ENCODE measurements at places on chromosomes 7 and 10.

- DNase-seq = no peak
These were observed 275.5 kb downstream of the FGFR2 start for GRCh38 chr10:121322776-121323175.

GRCh38 chr7:143145-143751 is 49.1 kb upstream of the FAM20C start:
- no peak for DNase-seq

- DNase-seq = no peak
These were observed 31.1 kb upstream of the RHEB start for GRCh38 chr7:151550656-151551286.

GRCh38 chr7:106947244-106947728 is 82.2 kb downstream of the PIK3CG start:
- DNase-seq = peak; percentile 58

DNA sequence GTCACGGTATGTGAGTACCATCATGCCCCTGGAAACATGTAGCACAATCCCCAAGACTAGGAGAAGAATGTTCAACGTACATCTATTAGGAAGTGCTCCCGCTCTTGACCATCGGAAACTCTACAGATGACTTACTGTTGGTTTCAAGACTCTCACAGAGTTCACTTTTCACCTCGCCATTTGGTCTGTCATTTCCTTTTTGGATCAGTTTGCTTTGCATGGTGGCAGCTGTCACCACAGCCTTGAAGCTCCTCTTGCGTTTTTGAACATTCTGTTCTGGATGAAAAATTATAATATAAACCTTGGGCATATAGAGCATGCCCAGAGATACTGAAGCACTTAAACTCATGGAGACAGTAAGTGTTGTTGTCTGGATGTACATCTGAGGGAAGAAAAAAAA is 806.8 kb downstream of the GRM8 start:
- DNase-seq = no peak

GRCh38 chr7:17307558-17307957 is 9.1 kb downstream of the AHR start:
- DNase-seq = no peak

DNA sequence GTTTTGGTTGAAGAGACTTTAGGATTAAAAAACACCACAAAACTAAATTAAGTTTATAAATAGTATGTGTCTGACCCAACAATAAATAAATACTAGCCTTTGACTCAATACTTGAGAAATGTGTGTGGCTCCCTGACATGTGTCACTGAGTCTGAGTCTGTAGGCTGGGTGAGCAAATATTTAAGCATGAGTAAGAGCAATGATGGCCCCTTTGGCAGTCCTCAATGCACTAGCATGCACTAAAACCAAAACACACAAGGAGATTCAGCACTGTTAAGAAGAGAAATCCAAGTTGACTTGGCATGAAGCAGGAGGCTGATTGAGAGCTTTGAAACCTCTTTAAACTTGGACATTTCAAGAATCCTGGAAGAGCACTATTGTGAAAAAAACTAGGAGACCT is 37.1 kb downstream of the CCDC71L start:
- DNase-seq = no peak

DNA sequence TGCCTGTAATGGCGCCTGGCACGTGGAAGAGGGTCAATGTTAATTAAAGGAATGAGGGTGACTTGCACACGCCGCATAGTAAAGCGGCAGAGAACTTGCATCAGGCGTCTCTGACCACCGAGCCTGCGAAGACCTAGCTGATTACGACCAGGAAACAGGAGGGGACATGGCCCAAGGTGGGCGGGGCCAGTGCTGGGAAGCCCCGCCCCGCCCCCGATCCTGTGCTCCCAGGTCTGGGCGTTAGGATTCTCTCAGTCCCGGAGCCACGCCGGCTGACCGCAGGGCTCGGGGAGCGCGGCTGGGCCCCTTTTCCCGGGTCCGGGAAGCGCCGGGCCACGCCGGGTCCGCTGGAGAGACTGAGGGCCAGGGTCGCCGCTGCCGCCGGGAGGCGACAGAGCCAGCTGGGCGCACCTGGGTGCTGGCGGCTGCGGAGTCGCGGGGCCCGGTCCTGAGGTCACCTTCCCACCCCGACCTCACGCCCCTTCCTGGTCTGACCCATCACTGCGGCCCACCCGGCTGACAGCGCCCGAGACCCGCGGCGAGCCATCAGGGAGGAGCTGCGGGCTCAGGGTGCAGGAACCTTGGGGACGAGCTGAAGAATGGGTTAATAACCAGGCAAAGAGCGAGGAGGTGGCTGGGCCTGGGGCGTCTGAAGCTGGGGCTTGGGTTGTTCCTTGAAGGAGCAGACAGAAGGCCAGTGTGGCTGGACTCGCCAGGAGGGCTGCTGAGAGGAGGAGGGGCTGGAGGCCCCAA is 23.0 kb upstream of the GRID1 start:
- DNase-seq = no peak

DNA sequence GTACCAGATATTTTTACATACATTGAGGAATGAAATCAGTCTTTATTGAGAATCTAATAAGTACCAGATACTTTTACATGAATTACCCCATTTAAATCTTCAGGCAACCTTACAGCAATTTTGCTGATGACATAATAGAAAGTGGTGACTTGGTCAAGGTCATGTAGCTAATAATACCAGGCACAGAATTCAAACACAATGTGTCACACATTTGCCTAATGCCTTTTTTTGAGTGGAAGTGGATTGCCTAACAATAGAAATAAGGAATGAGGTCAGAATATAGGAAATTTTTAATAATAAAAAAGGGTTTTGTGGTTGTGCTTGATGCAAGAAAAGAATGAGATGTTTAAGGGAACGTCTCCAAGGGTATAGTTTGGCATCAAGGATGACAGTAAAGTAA is 466.6 kb upstream of the IGFBP3 start:
- DNase-seq = no peak

- no peak for DNase-seq
These were observed 178.0 kb downstream of the JCAD start for GRCh38 chr10:29881336-29881771.

DNA sequence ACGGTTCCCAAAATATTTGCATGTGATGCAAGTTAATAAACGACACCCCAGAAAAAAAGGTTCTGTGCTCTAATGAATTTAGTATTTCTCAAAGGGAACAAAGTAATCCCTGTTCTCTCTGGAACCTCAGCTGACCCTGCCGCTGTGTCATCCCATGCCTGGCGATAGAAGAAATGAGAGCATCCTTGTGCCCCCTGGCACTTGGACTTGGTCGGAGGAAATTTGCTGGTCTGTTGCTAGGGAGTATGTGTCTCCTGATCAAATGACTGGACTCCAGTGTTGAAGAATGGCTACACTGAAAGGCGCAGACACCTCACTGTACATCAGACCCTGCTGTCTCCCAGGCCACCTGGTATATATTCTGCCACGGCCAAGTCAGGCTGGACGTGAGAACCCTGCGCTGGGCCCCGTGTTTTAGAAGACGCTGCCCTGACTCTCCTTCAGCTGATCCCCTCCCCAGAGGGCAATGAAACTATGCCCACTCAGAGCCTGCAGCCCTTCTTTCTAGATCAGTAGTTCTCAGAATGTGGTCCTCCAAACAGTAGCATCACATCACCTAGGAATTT is 67.2 kb downstream of the THNSL1 start:
- DNase-seq = no peak

DNA sequence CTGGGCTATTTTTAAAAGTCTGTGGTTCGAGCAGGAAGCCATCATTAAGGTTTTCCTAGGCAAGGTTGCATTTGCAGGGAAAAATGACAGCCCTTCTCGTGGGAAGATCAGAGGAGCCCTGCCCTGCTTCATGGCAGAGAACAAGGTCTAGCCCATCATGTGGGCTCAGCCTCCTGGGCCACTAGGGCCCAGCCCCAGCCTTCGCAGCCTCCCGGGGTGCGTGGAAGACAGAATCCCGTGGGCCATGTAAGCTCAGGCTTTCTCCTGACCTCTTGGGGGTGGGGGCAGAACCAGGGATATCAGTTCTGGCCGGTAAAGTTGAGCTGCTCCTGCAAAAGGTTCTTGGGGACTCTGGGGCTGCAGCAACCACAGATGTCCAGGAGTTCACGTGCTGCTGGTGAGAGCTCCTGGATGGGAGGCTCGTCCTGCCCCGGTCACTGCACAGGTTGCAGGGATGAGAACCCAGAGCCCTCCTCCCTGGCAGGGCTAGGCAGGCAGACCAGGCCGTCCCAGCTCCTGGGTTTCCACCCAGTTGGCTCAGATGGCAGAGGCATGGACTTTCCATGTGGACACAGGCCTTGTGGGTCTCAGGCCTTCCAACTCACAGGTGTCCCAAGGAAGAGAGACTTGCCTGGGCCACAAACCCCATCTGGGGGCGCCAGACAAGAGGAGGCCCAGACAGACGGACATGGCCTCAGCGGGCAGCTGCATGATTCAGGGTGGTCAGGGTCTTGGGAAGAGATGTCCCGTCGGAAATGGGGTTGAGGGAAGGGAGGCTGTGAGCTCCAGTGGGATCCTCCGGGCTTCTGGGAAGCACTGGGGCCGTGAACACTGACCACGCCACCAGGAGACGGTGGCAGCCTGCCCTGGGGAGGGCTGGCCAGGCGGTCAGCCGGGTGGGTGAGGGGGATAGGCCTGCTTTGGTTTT is 126.2 kb downstream of the NEURL1 start:
- DNase-seq = no peak

DNA sequence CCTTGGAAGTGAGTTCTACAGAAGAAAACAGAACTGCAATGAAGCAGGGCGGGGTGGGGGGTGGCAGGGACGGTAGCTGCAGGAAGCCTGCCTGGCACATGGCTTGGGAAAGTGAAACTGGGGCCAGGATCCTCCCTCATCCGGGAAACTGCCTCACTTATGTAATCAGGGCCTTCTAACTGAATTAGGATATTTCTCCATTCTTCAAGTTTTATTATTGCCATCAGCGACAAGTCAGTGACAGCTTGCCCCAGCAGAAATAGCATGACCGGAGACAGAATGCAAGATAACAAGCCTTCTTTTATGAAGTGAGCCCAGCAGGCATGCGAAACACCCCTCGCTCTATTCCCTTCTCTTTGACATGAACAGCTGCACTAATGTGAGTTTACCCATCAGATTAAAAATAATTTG is 77.5 kb upstream of the CACUL1 start:
- DNase-seq = no peak

DNA sequence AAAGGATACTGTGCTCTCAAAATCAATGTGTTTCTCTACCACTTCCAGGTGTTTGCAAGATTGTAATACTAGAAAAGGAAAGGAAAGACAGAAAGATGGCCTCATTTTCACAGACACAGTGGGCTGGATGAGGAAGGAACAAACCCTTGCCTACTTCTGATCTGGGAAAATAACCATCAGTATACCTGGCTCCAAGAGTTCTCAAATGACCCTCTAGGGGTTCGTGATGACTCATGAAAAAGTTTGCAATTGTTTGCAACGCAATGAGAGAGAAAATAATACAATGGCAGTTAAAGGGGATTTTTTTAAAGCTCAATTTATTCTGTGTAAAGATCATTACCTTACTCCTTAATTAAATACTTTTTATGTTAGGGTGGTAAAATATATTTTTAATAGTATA is 197.6 kb upstream of the INHBA start:
- no peak for DNase-seq

DNA sequence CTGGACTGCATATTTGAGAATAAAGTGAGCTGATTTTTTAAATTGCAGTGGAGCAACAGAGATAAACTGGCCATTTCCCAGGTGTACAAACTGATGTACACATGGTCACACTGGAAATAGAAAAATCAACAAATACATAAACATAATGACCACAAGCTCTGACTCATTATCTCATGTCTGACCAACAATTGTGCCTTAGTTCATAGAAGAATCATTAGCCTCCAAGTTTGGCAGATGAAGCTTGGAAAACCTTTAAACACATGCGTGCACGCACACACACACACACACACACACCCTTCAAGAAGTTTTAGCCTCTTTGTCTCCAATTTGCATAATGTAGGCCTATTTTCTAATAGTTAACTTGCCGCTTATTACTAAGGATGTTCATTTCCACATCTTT is 308.9 kb upstream of the POM121L12 start:
- DNase-seq = no peak

DNA sequence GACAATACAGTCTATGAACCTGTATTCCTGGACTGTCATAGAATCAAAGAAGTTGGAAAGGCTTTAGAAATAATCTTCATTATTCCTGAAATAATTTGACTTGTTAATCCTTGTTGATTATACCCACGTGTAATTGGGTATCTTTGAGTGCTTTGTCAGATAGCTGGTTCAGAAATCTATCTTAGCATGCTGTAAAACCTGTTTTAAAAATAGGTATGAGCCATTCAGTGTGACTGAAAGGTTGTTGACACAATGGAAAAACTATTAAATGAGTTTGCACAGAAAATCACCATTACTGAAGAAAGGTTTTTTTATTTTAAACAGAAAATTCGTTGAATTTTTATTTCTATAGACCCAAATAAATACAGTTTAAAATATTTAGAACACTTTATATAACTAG is 38.7 kb downstream of the PHTF2 start:
- no peak for DNase-seq

DNA sequence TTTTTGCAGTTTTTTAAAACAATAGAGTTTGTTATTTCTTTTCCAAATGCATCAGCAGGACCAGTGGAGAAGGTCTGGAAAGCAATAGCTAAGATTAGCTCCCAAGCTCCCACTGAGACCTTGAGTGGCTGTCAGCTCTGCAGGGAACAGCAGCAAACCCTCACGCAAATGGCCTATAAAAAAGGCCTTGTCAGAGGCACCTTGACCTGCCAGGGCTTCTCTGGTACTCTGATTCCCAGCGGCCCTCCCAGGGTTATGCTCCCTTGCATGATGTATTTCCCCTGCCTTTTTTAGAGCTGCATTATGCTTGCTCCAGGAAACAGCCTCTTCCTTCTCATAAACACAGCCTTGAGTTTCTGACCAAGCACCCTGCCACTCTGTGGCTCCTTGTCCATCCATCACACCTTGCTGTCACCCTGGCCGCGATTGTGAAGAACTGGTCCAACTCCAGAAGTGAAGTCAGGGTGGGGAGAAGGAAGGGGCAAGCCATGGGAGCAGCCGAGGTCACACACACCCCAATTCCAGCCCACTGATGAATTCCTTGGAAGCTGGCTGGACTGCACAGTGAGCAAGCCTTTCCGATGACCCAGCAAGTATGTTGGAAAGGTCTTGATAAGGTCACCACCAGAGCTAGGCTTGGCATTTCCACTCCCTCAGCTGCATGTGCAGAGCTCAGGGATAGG is 35.3 kb upstream of the NKX2-3 start:
- no peak for DNase-seq

DNA sequence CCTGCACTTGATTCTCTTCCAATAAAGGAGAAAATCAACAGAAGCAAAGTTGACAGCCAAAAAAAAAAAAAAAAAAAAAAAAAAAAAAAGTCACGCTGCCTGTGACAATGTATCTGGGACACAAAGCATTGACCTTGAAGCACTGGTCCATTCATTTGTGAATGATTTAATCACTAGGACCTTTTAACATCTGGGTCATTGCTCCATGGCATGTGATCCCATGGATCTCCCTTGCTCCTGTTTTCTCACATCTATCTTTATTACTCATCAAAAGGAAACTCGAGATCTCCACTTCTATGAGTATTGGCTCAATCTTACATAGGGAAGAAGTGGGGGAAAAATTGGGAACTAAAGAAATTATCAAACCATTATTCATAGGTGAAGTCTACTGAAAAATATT is 89.6 kb upstream of the SMIM30 start:
- no peak for DNase-seq

Data from NCI-H1417 treated with DMSO at 0.1 percent for 48 hours (cell line).